ENCODE measurements at places on chromosomes 7 and 10.

- DNase-seq, result no peak
- H3K27me3 ChIP-seq, result peaks cover 6% of the 10 kb centered on the region
- H3K4me1 ChIP-seq, result peaks cover 15% of the 10 kb centered on the region
- H3K4me3 ChIP-seq, result no peak overlapping the region
- no peaks in the 10 kb centered on the region for H3K36me3 ChIP-seq
- no peak overlapping the region for H3K27ac ChIP-seq
Observed at GRCh38 chr10:14244801-14245211, 85.9 kb downstream of the FRMD4A start.

- DNase-seq, result no peak
- H3K4me3 ChIP-seq, result no peak overlapping the region
- H3K27me3 ChIP-seq, result peaks cover 12% of the 10 kb centered on the region
- H3K4me1 ChIP-seq, result no peaks in the 10 kb centered on the region
Observed at GRCh38 chr10:71780719-71781118, 7.4 kb upstream of the VSIR start.

DNA sequence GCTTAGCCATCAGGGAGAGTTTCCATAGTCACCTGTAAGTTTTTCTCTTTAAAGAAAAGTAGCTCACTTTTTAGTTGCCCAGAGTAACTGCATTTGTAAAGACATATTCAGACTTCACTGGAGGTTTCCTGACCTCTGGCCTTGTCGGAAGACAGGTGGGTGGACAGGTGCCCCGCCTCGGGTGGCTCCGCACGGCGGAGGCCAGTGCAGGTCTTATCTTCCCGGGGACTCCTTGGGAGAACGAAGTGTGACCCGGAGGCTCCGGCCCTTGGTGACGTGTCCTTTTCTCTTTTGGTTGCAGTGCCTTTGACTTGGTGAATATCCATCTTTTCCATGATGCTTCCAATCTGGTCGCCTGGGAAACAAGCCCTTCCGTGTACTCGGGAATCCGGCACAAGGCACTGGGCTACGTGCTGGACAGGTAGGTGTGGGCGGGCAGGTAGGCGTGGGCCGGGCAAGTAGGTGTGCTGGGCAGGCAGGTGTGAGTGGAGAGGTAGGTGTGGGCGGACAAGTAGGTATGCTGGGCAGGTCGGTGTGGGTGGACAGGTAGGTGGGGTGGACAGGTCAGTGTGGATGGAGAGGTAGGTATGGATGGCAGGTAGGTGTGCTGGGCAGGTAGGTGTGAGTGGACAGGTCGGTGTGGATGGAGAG is 75.8 kb downstream of the NKX6-2 start:
- no peak overlapping the region for H3K27ac ChIP-seq
- H3K4me3 ChIP-seq, result no peak overlapping the region
- no peak for DNase-seq
- H3K27me3 ChIP-seq, result peaks cover 9% of the 10 kb centered on the region

DNA sequence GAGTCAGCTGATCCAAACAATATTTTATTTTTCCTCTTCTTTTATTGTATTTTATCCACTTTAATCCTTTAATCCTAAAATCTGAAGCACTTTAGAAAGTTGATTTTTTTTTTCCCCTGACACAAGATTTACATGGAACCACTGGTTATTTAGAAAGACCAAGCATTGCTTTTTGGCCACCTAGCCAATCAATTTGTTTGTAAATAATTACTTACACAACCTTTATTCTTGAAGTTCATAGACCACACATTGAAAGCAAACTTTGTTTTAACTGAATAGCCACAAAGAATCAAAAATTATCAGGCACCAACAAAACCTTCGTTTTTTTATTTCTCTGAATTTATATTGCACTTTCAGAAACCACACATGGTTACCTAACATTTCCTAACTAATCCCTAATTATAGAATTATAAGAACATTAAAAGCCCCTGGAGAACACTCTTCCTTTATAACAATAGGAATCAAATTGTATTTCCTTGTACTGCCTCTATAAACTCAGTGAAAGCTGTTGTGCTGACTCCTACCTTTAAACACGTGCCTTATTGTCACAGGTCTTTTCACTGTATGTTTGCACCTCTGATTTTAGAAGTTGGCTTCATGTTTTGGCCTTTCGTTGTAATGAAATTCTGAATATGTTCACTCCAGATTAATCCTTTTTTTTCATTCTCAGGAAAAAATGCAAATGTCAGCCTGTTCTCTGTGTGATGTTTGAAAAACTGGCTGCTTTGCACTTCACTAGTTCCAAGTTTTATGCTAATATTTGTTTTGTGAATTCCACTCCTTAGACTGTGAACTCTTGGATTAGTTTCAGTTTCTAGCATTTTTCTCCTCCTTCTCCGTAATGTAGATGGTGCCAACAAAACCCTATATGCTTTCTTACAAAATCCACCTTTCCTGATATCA is 1511.9 kb downstream of the REEP3 start:
- DNase-seq, result no peak
- no peaks in the 10 kb centered on the region for H3K27me3 ChIP-seq
- H3K4me3 ChIP-seq, result no peak overlapping the region
- H3K36me3 ChIP-seq, result no peaks in the 10 kb centered on the region
- no peaks in the 10 kb centered on the region for H3K4me1 ChIP-seq

DNA sequence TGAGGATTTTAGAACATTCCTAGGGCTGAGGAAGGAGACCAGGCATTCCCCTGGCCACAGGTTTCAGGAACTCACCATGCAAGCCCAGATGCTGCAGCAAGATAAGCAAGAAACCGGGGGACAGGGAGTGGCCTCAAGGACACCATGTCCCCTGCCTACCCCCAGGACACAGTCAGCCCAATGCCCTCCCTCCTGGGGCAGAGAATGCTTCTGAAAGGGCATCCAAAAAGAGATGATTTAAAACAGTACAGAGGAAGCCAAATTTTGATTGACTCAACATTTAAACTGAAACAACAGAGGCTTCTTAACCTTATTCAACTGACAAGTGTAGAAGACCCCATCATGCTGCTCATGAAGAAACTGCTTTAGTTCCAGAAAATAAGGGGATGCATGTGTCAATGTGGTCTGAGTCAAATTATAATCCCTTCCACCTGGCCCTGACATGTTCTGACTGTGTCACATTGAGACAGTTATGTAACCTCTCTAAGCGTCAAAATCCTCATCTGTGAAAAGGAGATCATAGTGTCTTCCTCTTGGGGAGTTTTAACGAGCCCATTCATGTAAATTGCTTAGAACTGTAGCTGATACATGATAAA is 60.0 kb downstream of the ICA1 start:
- H3K4me1 ChIP-seq, result peaks cover 17% of the 10 kb centered on the region
- no peak overlapping the region for H3K4me3 ChIP-seq
- H3K36me3 ChIP-seq, result peaks cover 6% of the 10 kb centered on the region
- no peak overlapping the region for H3K27ac ChIP-seq

GRCh38 chr10:100568912-100569311 is 33.2 kb downstream of the HIF1AN start:
- H3K27me3 ChIP-seq, result peaks cover 12% of the 10 kb centered on the region
- no peak overlapping the region for H3K27ac ChIP-seq
- H3K4me3 ChIP-seq, result no peak overlapping the region
- peak; percentile 50 for DNase-seq

DNA sequence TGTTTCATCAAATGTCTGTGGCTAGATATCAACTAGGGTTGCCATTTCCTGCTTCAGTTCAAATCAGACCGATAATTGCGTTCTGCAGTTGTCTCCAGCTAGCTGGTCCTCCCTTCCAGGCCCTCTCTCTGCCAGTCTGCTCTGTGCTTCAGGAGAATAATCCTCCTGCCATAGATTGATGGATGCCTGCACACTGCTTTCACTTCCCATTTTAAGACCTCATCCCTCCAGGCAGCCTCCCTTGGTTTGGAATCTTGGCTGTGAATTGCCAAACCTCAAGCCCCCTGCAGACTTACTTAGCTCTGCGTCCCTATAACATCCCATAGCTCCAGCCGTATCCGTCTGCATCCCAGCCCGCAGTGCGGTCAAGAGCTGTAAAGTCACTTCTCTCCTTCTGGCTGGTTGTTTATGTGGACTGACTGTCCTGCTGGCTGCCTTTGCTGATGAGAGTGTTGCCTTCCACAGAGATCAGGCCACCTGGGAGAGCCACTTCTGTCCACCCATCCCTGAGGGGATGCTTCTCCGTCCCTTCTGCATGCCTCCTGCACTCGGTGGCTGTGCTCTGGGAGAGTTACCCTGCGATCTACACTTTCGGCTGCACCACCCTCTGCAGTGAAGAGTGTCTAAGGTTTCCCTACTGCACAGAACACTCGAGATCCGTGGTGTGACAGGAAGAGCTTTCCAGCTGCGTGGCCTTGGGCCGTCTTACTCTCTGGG is 22.4 kb upstream of the KLF6 start:
- peaks cover 69% of the 10 kb centered on the region for H3K4me1 ChIP-seq
- H3K27ac ChIP-seq, result peak overlapping the region; percentile 99
- H3K27me3 ChIP-seq, result peaks cover 3% of the 10 kb centered on the region

- no peak for DNase-seq
- no peaks in the 10 kb centered on the region for H3K36me3 ChIP-seq
- no peaks in the 10 kb centered on the region for H3K27me3 ChIP-seq
- no peak overlapping the region for H3K4me3 ChIP-seq
Observed at GRCh38 chr7:54728411-54728810, 30.6 kb downstream of the SEC61G start.

- H3K4me3 ChIP-seq, result peak overlapping the region; percentile 79
- DNase-seq, result no peak
- peaks cover 38% of the 10 kb centered on the region for H3K4me1 ChIP-seq
- peaks cover 17% of the 10 kb centered on the region for H3K36me3 ChIP-seq
- no peaks in the 10 kb centered on the region for H3K27me3 ChIP-seq
Observed at GRCh38 chr7:140542228-140542603, 62.9 kb upstream of the MKRN1 start.

- no peak overlapping the region for H3K4me3 ChIP-seq
- H3K4me1 ChIP-seq, result no peaks in the 10 kb centered on the region
- no peaks in the 10 kb centered on the region for H3K27me3 ChIP-seq
- no peak for DNase-seq
- no peak overlapping the region for H3K27ac ChIP-seq
- peaks cover 19% of the 10 kb centered on the region for H3K36me3 ChIP-seq
Observed at GRCh38 chr10:96949039-96949683, 117.1 kb downstream of the LCOR start.

GRCh38 chr7:39228946-39229345 is 251.2 kb downstream of the POU6F2 start:
- no peak overlapping the region for H3K27ac ChIP-seq
- DNase-seq, result no peak
- H3K36me3 ChIP-seq, result no peaks in the 10 kb centered on the region

GRCh38 chr10:19840776-19841175 is 24.5 kb downstream of the PLXDC2 start:
- H3K4me1 ChIP-seq, result peaks cover 47% of the 10 kb centered on the region
- no peaks in the 10 kb centered on the region for H3K27me3 ChIP-seq
- H3K36me3 ChIP-seq, result peaks cover 4% of the 10 kb centered on the region
- no peak overlapping the region for H3K27ac ChIP-seq
- H3K4me3 ChIP-seq, result no peak overlapping the region

DNA sequence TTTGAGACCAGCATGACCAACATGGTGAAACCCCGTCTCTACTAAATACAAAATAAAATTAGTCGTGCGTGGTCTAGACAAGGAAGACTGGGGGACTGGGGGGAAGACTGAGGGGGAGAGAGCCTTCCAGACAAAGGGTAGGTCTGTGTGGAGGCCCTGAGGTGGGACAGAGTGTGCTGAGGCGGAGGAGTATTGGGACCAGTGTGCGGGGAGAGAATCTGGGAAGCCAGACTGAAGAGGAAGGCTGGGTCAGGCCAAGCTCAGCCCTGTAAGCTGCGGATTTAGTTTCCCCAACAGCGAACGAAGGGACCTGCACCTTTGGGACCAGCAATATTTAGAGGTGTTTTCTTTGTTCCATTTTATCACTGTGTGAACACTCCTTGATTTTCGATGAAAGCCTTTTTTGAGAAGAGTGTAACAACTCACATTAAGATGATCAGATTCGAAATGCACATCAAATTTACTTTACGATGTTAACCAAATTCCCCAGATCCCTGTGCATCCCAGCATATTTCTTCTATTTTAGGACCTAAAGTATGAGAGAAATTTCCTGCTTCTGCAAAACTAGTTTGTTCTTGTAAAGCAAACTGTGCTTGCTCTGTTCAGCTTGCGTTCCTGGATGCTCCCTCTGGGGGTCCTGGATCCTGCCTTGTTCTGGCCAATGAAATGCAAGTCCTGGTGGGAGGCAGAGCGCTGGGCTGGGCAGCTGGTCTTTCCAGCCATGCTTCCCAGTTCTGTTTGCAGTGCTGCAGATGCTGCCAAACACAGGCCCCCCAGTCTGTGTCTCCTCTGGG is 39.4 kb downstream of the PLAU start:
- no peak overlapping the region for H3K4me3 ChIP-seq
- H3K27ac ChIP-seq, result no peak overlapping the region
- no peak for DNase-seq

- peak overlapping the region; percentile 65 for H3K4me3 ChIP-seq
- no peaks in the 10 kb centered on the region for H3K36me3 ChIP-seq
- no peaks in the 10 kb centered on the region for H3K27me3 ChIP-seq
- peaks cover 43% of the 10 kb centered on the region for H3K4me1 ChIP-seq
Observed at GRCh38 chr7:12715372-12716133, 28.1 kb downstream of the ARL4A start.

GRCh38 chr10:98292971-98293370 is 25.0 kb upstream of the LOXL4 start:
- peak overlapping the region; percentile 82 for H3K27ac ChIP-seq
- H3K36me3 ChIP-seq, result no peaks in the 10 kb centered on the region

DNA sequence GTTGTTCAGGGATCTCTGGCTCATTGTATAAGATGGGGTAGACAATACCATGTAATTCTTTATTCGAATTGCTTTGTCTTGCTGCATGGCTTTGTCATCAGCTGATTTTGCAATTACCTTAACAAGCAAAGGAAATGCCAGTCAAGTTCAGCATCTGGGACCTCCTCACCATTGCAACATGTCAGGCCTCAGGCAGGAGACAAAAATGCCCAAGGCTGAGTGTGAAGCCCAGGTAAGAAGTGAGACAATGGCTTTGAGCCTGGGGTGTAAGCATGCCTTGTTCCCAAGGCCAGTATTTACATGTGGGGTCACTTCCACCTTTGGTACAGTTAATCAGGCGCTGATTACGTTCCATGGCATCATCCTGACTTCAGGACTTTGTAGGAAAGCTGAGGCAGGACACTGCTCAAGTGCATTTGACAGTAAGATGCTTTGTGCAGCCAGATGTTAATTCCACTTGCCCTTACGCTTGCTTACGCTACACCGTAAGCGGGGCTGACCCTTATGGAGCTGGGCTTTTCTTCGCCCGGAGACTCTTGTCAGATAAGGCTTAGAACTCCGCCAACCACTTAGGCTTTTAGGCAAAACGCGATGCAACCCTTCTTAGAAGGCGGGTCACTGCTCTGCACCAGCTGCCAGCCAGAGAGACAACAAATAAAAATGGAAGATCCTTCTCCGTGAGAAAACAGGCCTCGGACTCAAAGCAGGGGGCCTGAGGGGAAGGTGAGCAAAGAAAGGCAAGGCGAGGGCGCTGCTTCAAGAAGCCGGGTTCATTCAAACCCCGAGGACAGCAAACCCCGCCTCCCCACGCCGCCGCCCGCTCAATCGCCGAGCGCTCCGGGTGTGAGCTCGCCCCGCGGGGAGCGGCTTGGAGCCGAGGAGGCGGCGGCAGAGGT is 1.3 kb upstream of the SP4 start:
- H3K27ac ChIP-seq, result peak overlapping the region; percentile 96
- H3K4me1 ChIP-seq, result peaks cover 28% of the 10 kb centered on the region
- peaks cover 4% of the 10 kb centered on the region for H3K27me3 ChIP-seq
- H3K36me3 ChIP-seq, result no peaks in the 10 kb centered on the region
- no peak for DNase-seq

- peaks cover 10% of the 10 kb centered on the region for H3K36me3 ChIP-seq
- H3K27ac ChIP-seq, result no peak overlapping the region
- peaks cover 55% of the 10 kb centered on the region for H3K27me3 ChIP-seq
- H3K4me1 ChIP-seq, result peaks cover 5% of the 10 kb centered on the region
Observed at GRCh38 chr10:11252887-11253286, 235.2 kb downstream of the CELF2 start.
